ENCODE measurements at places on chromosomes 6 and 20. TPM values are rescaled to one million over a fixed set of nuclear protein-coding genes. Genes with fewer than 3 reads are reported as not detected.
A peak's percentile ranks its signal among the peaks of the same experiment; 100 is the strongest.

DNA sequence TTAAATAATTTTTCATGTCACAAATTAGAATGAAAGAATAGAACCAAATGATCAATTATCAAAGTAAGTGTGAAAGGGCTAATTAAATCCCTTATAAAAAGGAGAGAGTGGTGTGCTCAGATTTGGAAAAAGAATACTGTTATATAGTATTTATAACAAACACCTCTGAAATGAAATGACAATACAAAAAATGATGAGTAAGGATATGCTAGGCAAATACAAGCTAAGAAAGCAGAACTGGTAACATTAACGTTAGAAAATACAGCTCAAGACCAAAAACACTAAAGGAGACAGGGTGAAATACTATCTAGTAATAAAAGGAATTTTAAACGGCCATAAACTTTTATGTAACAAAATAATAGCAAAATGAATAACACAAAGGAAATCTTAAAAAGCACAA, 324.2 kb upstream of the RUNX2 start:
- no peak for DNase-seq
- H3K4me3 ChIP-seq: no peak overlapping the region

- H3K4me1 ChIP-seq: peaks cover 46% of the 10 kb centered on the region
- peaks cover 43% of the 10 kb centered on the region for H3K36me3 ChIP-seq
- peak overlapping the region; percentile 42 for H3K27ac ChIP-seq
- H3K4me3 ChIP-seq: no peak overlapping the region
- DNase-seq: no peak
Measured at GRCh38 chr6:33197431-33198048, 2.9 kb downstream of the RXRB start.

DNA sequence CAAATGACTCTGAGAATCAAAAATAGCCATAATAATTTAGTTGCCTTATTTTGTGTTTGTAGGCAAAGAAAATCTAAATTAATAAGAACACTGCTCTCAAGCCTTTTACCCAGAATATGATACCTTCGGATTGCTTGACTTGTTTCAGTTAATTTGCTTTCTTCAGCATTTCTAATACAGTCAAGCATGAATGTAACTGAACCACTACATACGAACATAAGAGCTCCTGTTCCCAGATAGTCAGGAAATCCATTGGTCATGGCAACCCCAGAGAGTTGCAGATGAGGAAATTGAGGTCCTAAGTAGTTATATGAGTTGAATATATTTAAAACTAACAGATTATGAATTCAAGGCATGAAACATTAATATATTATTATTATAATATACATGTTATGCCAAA, 2.9 kb downstream of the FRK start:
- no peaks in the 10 kb centered on the region for H3K4me1 ChIP-seq
- no peak for DNase-seq
- H3K36me3 ChIP-seq: no peaks in the 10 kb centered on the region
- peaks cover 12% of the 10 kb centered on the region for H3K27me3 ChIP-seq
- H3K27ac ChIP-seq: no peak overlapping the region
- H3K4me3 ChIP-seq: no peak overlapping the region

DNA sequence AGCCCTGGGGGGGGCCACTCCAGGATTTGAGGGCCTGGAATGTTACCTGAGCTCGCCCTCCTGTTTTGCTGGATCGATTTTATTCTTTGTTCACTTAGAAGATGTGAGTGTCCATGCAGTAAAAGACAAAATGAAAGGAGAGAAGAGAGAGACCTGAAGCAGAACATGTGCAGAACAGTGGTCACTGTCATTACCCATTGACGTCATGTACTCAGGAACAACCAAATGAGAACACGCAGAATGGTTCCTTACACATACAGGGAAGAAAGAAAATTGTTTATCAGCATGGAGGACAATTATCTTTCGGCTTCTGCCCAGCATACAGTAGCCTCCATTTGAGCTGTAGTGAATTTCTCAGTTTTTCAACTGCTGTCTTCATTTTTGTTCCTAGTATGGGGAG, 258.1 kb downstream of the FNDC1 start:
- H3K27me3 ChIP-seq: peaks cover 4% of the 10 kb centered on the region
- H3K36me3 ChIP-seq: no peaks in the 10 kb centered on the region

DNA sequence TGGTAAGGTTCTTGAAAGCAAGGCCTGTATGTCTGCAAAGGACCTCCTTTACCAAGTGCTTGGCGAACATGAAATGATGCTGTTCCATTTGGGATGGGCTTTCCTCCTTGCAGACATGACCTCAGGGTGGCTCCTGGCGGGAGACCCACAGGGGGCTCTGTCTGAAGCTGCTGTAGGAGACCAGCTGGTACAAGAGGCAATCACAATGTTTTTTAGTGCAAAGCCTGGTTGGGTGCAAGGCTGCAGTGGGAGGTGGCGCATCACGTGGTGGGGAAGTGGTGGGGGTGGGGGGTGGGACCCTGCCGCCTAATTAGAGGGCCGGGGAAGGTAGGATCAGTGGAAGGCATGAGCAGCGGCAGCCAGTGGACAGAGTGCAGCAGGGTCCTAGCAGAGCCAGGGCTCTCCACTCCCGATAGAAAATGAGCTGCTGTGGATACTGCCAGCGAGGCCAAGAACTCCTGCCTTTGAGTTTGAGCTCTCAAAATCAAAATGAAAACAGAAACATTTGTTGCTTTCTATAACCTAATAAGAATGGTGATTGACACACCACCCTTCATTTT, 9.1 kb upstream of the ARMC2 start:
- H3K36me3 ChIP-seq: no peaks in the 10 kb centered on the region
- no peak overlapping the region for H3K4me3 ChIP-seq
- peak overlapping the region; percentile 27 for H3K27ac ChIP-seq

- DNase-seq: no peak
- no peaks in the 10 kb centered on the region for H3K36me3 ChIP-seq
- H3K27ac ChIP-seq: no peak overlapping the region
Measured at GRCh38 chr6:124987291-124987690, 25.1 kb downstream of the RNF217 start.

Gene POPDC3
- not detected for total RNA-seq

Gene TAAR2
- not detected for total RNA-seq

Gene RNF39
- not detected for total RNA-seq
